ENCODE measurements at places on chromosomes 16 and 17.

DNA sequence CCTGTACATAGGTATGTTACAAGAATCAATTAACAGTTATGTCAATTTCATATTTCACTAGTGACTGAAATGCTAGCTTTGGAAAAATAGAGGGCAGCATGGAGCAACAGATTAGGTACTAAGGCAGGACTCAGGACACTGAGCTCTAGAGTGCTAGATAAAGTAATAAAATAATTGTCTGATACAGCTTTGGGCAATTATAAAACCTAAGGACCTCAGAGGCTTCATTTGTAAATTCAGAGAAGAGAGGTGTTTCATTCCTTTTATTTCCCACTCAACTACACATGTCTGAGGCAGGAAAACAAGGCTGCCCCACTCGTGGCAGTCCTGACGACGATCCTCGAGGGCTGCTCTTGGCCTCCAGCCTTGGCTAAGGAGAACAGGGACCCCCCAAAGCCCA lies 81.5 kb downstream of the CA4 start:
- DNase-seq, result no peak

DNA sequence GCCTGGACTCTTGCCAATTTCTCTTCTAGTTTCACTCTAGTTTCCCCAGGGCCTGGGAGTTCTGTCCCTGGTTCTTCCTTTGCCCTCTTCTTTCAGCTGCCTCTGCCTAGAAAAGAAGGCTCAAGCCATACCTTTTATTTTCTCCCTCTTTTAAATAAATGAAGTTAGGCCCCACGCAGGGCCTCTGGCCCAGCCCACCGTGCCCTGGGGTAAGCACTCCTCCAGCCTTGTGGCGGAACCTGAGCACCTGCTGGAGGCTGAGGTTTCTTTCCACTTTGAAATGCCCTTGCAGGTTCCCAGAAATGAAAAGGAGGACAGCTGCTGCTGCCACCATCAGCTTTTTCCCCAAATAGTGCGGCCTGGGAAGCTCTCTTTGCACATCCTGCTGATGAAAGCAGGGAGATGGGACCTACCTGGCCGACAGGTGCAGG lies 139.4 kb downstream of the CCDC182 start:
- no peak for DNase-seq

DNA sequence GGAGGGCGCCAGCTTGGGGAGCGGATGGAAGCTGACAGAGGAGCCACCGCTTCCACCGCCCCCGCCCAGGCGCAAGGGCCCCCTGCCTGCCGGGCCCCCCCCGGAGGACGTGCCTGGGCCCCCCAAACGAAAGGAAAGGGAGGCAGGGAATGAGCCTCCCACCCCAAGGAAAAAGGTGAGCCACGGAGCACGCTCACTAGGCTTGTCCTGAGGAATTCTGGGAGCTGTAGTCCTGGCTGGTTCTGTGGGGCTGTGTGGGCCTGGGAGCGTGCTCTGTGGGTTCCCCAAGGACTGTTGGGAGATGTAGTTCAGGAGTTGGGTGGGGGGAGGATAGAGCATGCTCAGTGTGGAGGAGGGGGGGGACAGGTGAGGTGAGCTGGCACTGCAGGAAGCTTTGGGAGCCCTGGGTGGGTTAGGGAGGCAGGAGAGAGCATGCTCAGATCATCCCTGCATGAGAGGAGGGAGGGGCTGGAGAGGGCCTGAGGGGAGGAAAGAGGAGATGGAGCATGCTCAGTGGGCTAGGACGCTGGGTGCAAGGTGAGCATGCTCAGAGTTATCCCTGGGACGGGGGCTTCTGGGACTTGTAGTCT lies 4.5 kb downstream of the FBXL19 start:
- no peak for DNase-seq

- DNase-seq, result no peak
Observed at GRCh38 chr16:52308051-52308450, 238.9 kb downstream of the TOX3 start.

- no peak for DNase-seq
Observed at GRCh38 chr17:13563866-13564265, 37.9 kb downstream of the HS3ST3A1 start.

GRCh38 chr16:77376358-77376757 lies 58.5 kb downstream of the ADAMTS18 start:
- DNase-seq, result peak; percentile 6

GRCh38 chr17:80287806-80288567 lies 27.3 kb downstream of the RNF213 start:
- no peak for DNase-seq

GRCh38 chr16:47581114-47581513 lies 120.0 kb downstream of the PHKB start:
- DNase-seq, result no peak

GRCh38 chr16:87895641-87896141 lies 26.4 kb upstream of the SLC7A5 start:
- DNase-seq, result peak; percentile 68

- no peak for DNase-seq
Observed at GRCh38 chr16:5058476-5058875, 7.3 kb downstream of the C16orf89 start.
